ENCODE measurements at places on chromosomes 5 and 9. TPM values are rescaled to one million over a fixed set of nuclear protein-coding genes. Genes with fewer than 3 reads are reported as not detected.

The CSF1R gene
- 92.4 TPM for total RNA-seq

The GLDC gene
- 2.0 TPM for total RNA-seq

The FOXI1 gene
- not detected for total RNA-seq

The DAB2IP gene
- not detected for total RNA-seq

The SLC28A3 gene
- not detected for total RNA-seq

The SLC45A2 gene
- not detected for total RNA-seq

The TAF1L gene
- 0.05 TPM for total RNA-seq

The ZFP2 gene
- total RNA-seq: 1.0 TPM

The CCNB1 gene
- total RNA-seq: 1.3 TPM

The SPINK9 gene
- not detected for total RNA-seq
